ENCODE measurements at places on chromosomes 2 and 18. TPM values are rescaled to one million over a fixed set of nuclear protein-coding genes. Genes with fewer than 3 reads are reported as not detected.

Gene DPP4
- total RNA-seq, result 175 TPM

Gene ZNG1B
- total RNA-seq, result 28.6 TPM

Gene LIMS3
- total RNA-seq, result 9.4 TPM

Gene TBR1
- not detected for total RNA-seq

Gene SERPINB4
- not detected for total RNA-seq

Gene STPG4
- total RNA-seq, result not detected

DNA sequence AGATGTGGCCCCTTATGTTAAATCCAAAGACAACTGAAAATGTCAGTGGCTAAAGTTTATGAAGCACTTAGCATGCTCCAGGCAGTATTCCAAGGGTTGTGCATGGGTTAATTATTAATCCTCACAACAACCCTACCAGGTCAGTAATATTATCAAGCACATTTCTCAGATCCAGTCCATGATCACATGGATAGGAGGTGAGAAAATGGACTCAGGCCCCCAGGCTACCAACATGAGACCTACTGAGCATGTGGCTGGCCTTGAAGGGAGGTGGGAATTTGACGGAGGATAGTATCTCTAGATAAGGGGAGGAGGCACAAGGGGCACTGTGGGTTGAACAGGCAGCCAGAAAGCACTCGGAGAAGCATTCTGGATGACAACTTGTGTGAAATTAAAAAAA lies 412.0 kb downstream of the MEIS1 start:
- no peak for DNase-seq

- DNase-seq, result peak; percentile 34
These were observed 82.0 kb upstream of the PROKR1 start for GRCh38 chr2:68561372-68561771.

DNA sequence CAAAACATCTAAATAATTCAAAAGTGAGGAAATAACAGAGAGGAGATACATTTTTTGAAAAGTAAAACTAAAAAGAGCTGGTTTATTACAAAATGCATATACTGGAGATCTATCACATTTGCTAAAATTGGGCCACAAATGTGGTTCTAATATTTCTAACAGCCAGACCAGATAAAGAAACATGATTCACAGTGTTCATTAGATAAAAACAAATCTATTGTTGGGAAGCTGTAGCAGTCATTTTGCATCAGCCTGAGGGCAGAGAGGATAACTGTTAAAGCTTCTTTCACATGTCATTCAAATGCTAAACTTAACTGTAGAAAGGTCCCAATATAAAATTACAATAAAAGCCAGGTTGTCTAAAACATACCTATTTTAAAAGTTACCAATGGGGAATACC lies 148.3 kb downstream of the GULP1 start:
- no peak for DNase-seq

DNA sequence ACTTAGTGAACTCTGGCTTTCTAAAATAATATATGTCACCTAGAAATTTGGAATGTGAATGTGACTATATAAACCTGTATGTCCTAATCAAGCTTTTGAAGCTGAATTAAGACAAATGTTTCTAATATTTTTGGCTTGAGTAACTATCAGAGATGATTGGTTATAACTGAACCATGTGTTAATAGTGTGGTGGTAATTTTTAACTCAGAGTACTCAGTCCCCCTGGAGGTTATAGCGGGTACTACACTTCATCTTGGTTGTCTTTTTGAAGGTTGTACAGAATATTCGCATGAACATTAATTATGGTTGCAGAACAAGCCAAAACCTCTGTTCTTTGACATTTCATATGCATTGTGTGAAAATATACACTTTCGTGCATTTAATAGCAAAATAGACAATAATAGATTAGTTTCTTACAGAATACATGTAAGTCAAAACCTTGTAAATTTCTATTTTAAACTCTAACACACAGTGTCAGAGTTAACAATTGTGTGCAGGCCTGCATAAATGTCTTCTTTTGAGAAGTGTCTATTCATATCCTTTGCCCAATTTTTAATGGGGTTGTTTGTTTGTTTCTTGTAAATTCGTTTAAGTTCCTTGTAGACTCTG lies 86.0 kb downstream of the OSBPL6 start:
- DNase-seq, result peak; percentile 80

- DNase-seq, result no peak
These were observed 338.3 kb upstream of the NT5C1B start for GRCh38 chr2:18927525-18928232.

GRCh38 chr2:16115881-16116830 lies 175.8 kb downstream of the MYCN start:
- no peak for DNase-seq
